ENCODE measurements at places on chromosomes 7 and 10. TPM values are rescaled to one million over a fixed set of nuclear protein-coding genes. Genes with fewer than 3 reads are reported as not detected.

Gene PTF1A
- not detected for total RNA-seq

Gene WDFY4
- 0.72 TPM for total RNA-seq

Gene BCAP29
- total RNA-seq, result 70.9 TPM

Gene LSM5
- 37.1 TPM for total RNA-seq

Gene RPEL1
- not detected for total RNA-seq

Gene PRSS37
- total RNA-seq, result not detected

Gene PSD
- total RNA-seq, result 24.5 TPM

Gene HOXA4
- 0.83 TPM for total RNA-seq

- DNase-seq, result no peak
These were observed 15.0 kb downstream of the BUD23 start for GRCh38 chr7:73698410-73698809.

DNA sequence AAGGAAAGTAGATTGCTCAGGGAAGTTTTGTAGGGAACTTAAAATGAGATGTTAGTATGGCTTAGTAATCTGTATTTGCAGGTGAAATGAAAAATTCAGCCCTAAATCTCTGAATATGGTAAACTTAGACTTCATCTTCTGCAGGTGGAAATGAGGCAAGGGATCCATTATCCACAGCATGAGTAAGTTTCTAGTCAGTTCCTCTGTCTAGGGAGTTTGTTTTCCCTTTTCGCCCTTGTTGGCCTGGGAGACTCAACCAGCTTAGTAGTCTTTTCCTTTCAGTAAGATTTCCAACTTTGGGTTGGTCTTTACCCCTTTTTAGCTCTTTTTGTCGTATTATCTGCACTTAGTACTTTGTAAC, 65.6 kb downstream of the ZEB1 start:
- DNase-seq, result no peak

- no peak for DNase-seq
These were observed 599.0 kb upstream of the LRRTM3 start for GRCh38 chr10:66326876-66327275.

DNA sequence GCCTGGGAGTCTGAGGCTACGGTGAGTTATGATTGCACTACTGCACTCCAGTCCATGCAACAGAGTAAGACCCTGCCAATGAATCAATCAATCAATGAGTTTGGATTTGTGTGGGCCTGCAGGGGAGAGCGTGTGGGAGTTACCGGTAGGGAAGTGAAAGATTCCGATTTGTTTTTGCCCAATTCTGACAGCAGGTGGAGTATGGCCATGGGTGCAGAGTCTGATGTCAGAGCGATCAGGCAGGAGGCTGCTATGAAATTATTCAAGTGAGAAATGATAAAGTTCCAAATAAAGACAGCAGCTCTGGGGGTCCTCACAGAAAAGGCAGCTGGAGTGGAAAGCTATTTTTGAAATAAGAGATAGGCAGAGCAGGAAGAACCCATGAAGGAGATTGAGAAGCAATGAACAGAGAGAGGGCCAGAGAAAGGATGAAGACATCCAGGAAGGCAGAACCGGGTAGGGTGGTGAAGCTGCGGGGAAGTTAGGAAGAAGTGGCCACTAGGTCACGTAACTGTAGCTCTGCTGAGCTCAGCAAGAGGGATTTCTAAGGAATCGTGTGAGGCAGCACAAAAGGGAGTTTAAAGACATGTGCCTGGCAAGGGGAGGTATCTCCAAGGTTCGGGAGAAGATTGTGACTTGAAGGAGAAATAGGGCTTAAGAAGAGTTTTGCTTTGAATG, 93.7 kb upstream of the NMT2 start:
- no peak for DNase-seq

- DNase-seq, result peak; percentile 73
These were observed 598 bp downstream of the MCMBP start for GRCh38 chr10:119871881-119872609.

DNA sequence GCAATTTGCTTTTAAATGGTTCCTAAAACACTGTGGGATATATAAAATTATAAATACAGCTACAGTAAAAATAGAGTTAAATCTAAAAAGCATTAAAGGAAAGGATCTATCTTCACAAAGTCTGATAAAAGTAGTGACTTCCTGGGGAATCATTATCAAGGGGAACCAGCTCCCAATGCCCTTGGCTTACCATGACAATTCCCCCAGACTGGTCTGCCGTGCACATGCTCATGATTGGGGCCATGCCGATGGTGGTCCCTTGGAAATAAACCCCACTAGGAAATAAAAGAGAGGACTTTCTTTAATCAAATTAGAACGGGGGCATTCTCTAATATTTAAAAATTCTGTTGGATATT, 201.8 kb downstream of the FANK1 start:
- DNase-seq, result no peak

- DNase-seq, result no peak
These were observed 899 bp downstream of the PUS7 start for GRCh38 chr7:105521027-105521716.

DNA sequence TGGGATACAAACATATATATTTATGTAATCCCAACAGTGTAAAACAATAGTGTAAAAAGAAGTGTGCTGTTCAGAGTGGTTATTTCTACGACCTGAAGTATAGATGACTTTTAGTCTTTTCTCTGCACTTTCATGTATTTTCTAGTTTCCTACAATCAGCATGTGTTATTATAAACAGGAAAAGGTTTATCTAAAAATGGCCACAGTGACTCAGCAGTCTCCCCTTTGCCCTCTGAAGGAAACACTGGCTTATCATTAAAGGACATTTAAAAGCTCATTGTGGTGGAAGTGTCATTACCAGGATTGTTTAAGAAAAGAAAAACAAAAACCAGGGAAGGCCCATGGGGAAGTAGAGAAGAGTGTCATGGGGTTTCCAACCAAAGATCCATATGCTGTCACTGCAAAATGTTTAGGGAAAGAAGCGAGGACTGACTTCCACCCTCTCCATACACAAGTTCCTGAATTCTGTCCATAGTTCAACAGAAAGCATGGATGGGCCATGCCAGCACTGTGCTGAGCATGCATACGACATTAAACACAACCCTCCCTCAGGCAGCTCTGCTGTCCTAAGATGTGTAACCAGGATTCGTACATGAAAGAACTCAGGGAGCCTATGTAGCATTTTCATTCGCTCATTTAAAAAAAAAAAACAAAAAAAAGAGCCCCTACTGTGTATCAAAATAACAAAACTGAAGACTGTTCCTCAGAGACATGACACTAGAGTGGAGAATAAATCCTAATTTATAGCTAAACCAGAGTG, 10.2 kb downstream of the CYREN start:
- DNase-seq, result no peak

DNA sequence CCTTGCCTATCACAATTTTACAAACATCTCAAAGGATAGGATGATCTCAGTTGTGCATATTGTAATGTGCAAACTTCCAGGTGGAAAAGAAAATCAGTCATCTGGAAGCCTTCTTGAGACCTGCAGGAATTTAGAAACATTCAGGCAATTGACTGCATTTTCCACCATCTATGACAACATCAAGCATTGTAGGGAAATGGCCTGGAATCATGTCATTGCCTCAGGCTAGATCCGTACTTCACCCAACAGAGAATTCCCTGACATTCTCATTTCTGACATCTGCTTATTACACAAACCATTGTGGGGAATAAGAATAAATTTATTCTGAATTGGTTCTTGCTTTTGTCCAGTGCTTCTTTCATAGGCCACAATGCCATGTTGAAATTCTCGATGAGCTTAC, 124.9 kb upstream of the NPVF start:
- no peak for DNase-seq

- DNase-seq, result no peak
These were observed 131.8 kb downstream of the ANK3 start for GRCh38 chr10:60257767-60258428.

GRCh38 chr10:30430544-30431298, 3.3 kb upstream of the MAP3K8 start:
- no peak for DNase-seq

DNA sequence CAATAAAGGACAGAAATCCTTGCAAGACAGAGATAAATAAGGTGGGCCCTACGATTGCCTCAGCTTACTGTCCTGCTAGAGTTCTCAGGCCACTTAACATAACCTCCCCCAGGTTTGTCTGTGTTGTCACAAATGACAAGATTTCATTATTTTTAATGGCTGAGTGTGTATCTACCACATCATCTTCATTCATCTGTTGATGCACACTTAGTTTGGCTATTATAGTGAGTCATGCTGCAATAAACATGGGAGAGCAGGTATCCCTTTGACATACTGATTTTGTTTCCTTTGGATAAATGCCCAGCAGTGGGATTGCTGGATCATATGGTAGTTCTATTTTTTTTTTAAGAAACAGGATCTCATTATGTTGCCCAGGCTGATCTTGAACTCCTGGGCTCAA, 60.6 kb downstream of the PRTFDC1 start:
- no peak for DNase-seq

DNA sequence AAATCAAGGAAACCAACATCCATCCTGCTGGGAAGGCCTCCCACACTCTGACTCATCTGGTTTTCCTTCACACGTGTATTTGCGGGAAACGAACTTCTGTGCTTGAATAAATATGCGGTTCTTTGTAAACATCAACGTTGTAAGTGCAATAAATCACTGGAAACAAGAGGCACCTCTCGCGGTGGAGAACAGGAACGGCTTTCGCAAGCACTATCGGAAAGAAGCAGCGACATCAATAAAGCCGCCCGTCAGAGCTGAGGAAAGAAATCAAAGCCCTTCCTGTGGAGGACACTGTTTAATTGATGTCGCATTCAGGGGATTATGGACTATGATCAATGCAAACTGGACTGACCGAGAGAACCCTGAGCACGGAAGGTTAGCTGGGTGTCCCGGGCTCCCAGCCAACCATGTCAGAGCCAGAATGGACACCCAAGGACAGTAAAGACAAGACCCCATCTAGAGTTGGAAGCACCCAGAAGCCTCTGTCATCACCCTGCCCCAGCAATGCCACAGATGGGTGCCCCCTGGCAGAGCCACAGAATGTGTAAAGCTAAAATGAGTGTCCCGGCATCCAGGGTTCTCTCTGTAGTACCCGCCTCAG, 37.6 kb downstream of the OAT start:
- no peak for DNase-seq

DNA sequence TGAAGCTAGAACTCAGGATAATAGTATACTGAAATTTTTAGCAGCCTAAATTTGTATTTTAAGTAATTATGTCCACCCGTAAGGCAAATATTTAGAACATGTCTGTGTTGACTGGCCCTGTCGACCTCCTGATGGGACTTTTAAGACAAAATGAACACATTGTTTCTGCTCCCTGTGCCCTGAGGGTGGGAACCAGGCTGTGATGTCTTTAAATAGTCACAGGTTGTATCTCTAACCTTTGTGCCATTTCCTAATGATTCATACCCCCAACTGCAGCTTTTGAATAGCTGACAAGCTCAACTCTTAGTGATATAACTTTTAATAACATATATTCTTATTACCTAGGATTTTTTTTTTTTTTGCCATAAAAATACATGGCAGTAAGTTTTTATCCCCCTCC, 494.9 kb upstream of the AKR1E2 start:
- no peak for DNase-seq

DNA sequence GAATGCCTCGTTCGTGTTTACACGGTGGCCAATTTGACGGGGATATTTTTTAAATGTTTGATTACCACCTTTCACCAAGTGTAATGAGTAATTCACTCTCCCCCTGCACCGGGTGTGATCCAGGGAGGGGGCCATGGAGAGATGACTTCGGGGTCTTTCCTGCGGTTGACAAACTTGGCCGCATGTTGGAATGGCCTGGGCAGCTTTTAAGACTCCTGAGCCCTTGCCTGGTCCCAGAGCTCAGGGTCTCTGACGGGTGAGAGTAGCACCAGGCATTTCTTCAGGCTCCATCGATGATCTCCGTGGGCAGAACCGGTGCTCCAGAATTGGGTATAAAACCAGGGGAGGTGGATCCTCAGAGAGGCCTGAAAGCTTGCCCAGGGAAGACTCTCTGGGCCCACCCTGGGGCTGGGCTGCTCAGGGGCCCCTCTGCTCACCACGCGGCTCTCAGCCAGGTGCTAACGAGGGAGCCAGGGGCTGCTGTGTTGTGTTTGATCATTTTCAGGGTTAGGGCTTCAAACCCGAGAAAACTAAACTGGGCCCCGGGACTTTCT, 882 bp downstream of the ZNF282 start:
- DNase-seq, result no peak

DNA sequence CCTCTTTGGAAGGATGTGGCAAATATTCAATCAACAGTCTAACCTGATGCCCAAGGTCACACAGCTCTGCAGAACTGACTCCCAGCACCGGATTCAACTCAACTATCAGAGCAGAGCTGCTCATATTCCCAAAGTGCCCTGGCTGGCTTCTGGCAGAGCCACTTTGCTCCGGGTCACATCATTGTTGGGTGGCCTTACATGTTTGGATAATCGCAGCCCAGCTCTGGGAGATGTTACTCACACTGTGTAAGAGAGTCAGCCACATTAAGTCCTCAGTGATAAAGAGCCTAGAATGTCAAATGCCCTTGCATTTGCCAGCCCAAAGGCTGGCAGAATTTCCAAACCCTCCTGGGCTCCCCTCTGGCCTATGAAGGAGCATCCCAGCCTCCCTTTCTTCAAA, 79.8 kb upstream of the PDE1C start:
- no peak for DNase-seq

- DNase-seq, result no peak
These were observed 492.5 kb downstream of the ETV1 start for GRCh38 chr7:13496976-13497375.

DNA sequence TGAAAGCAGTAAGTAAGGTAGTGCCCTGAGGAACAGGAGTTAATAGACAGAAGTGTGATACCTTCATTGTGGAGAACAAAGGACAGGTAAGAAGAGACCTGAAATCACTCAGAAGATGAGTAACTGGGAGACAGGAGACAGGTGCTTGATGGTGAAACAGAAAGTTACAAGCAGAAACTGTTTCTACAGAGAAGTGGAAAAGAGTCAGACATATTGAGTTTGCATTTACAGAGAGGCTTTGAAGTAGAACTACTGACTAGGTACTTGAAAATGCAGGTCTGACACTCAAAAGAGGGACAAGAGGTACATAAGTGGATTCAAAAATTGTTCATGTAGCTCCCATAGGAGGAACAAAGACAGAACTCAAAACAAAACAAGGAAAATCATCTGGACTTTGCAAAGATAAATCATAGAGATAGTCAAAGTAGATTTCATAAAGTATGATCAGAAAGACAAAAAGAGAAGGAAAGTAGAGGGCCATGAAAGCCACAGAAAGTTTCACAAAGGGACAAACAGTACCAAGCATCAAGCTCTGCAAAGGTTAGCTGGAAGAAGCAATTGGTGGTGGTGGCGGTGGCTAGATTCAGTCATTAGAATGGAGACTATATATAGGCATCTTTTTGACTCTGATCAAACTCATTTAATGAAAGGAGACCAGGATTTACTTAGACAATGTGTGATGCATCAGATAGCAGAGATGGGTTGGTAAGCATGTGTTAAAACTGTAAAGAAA, 198.4 kb downstream of the PCLO start:
- DNase-seq, result no peak

- no peak for DNase-seq
These were observed 5.2 kb downstream of the CCNY start for GRCh38 chr10:35341521-35341920.

- DNase-seq, result no peak
These were observed 167.3 kb downstream of the USP6NL start for GRCh38 chr10:11444155-11444530.

DNA sequence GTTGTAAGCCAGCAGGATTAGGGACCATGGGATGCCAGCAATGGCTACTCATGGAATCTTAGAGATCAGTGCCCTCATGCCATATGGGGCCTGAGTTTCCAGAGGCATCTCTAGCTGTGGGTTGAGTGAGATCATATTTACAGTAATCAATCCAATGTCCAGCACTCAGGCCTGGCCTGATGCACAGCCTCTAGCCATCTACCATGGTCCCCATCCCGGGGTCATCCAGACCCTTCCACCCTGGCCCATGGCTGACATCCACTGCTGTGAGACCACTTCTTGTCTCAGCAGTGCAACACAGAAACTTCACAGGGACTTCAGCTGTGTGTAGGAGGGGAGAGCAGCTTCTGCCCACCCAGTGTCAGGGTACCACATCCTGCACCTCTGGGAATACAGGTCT, 6.5 kb upstream of the ADCY1 start:
- no peak for DNase-seq

Data from ovary (tissue), 10 donors.